Nephron progenitor cell (in vitro differentiated cells): ENCODE measurements at places on chromosomes 5 and 9.

GRCh38 chr9:117387422-117387821, 27.4 kb downstream of the ASTN2 start:
- DNase-seq: no peak

DNA sequence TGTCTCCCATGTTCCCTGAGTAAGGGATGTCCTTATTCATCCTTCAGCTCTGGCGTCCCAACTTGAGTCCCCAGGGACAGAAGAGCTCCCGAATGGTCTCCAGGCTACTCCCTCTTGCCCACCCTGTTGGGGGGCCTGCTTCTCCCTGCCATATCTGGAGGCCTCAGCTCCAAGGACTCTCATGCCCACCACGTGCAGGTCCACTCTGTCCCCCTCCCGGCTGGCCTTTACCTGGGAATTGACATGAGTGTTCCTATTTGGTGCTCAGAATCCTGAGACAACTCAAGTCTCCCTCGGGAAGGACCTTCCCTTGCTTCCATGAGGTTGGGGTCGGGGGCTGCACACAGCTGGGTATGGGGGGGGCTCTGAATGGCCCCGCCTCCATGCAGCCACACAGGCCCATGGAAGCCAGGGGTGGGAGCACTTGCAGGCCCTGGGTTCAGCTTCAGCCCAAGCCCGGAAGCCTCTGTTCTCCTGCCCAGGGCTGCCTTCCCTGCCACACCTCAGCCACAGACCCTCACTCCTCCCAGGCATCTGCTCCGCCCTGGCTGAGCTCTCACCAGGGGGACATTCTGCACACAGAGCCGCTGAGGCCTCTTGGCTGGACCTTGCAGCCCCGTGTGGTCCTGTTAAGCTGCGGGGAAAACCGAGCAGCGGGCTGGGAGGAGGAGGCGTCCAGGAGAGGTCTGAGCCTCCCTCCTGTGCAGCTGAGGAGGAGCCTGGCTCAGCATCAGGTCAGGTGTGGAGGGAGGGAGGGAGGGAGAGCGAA, 121.9 kb downstream of the PHF2 start:
- DNase-seq: no peak

- no peak for DNase-seq
These were observed 334.0 kb downstream of the ARHGEF28 start for GRCh38 chr5:73960023-73960422.

GRCh38 chr9:134982311-134982710, 64.6 kb upstream of the FCN1 start:
- no peak for DNase-seq

DNA sequence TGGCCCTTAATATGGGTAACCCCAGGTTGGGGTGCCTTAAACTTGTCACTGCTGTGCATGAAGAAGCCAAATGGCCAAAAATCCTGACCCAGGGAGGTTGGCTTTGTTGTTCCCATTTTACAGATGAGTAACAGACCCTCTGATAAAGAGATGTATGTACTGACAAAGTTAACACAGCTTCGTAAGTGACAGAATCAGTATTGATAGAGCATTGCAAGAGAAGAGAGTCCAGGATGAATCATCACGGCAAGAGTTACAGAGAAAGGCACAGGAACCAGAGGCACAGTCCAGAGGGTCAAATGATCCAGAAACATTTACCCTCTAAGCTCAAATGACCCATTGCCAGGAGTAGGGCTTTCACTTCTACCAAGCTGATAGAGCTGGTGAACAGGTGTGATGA, 103.8 kb upstream of the SMC2 start:
- no peak for DNase-seq

- DNase-seq: no peak
These were observed 535.3 kb downstream of the EFNA5 start for GRCh38 chr5:107135391-107135790.

DNA sequence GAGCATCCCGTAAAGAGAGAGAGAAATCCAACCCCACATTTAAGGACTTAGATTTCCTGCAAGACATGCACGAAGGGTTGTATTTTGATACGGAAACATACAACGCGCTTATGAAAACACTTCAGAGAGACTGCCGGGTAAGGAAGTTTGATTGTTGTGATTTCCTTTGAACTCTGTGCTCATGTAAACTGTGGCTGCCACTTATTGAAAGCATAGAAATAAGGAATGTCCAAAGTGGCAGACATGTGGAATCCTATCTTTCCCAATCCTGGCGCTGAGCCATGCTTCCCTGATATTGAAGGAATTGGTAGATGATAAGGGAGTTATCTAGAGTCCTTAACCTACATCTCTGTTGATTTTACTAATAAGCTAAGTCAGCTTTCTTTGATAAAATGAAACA, 119.4 kb downstream of the PRKACG start:
- no peak for DNase-seq

DNA sequence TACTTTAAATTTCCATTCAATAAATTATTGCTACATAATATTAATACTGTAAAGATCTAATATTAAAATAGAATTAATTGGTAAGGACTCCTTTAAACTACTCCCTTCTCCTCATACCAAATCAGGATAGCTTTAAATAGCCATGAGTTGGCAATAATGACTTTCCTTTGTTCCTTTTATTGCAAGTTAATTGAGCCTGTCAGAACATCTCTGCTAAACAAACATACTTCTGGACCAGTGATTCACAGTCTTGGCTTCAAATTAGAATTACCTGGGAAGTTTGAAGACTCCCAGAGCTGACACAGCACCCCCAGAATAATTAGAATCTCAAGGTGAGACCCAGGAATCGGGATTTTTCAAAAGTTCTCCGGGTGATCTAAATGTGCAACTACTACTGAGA, 18.7 kb downstream of the C5orf58 start:
- DNase-seq: no peak

DNA sequence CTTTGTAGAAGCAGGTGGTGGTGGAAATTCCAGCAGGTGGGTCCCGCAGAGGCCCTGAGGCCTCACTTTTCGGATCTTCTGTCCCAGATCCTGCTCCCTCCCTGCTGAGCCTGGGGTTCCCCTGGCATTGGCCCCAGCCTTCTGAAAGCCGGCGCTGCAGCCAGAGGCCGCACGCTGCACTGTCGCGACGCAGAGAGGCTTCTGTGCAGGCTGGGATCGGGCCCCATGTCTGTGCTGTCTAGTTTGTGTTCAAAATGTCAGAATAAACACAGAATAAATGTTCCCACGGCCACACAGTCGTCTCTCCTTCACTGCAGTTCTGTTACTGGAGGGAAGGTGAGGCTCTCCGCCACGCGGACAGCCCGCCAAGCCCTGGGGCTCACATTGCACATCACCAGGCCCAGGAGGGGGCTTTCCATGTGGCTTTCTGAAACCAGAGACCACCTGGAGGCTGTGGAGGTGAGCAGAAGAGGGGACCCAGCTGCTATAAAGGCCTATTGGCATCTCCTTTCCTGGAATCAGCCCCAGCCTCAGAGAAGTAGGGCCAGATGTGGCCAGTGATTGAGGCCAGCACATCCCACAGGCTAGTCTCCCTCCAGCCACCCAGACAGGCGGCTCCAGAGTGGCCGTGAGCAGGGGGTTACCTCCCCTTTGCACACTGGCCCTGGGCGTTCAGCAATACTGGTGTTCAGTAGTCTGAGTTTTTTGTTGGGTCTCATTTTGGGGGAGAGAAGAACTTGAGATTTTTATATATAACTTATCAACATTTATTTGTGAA, 46.5 kb downstream of the USP20 start:
- no peak for DNase-seq

GRCh38 chr9:133901184-133901835, 90.8 kb downstream of the VAV2 start:
- no peak for DNase-seq

- DNase-seq: no peak
These were observed 429.5 kb downstream of the TLE1 start for GRCh38 chr9:81259896-81260295.

DNA sequence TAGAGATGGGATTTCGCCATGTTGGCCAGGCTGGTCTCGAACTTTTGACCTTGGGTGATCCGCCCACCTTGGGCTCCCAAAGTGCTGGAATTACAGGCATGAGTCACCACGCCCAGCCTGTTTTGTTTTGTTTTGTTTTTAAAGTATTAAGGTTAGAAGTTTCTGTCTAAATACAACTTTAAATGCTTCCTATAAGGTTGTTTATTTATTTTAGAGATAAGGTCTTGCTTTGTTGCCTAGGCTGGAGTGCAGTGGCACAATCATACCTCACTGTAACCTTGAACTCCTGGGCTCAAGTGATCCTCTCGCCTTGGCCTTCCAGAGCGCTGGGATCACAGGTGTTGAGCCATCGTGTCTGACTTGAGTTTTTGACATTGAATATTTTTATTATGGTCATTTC, 11.4 kb downstream of the MRRF start:
- no peak for DNase-seq

GRCh38 chr5:140249536-140249935, 53.4 kb downstream of the PFDN1 start:
- no peak for DNase-seq

- no peak for DNase-seq
These were observed 19.5 kb downstream of the CXXC5 start for GRCh38 chr5:139667730-139668063.

GRCh38 chr5:164051745-164052144, 546.3 kb downstream of the MAT2B start:
- no peak for DNase-seq

DNA sequence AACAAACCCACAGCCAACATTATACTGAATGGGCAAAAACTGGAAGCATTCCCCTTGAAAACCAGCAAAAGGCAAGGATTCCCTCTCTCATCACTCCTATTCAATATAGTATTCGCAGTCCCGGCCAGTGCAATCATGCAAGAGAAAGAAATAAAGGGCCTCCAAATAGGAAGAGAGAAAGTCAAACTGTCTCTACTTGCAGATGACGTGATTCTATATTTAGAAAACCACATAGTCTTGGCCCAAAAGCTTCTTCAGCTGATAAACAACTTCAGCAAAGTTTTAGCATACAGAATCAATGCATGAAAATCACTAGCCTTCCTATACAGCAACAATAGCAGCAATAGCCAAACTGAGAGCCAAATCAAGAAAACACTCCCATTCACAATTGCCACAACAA, 333.7 kb upstream of the EDIL3 start:
- DNase-seq: no peak

- DNase-seq: no peak
These were observed 599 bp downstream of the KIAA1191 start for GRCh38 chr5:176360894-176361436.

- no peak for DNase-seq
These were observed 21.7 kb upstream of the SPINK7 start for GRCh38 chr5:148290271-148291195.

- DNase-seq: peak; percentile 70
These were observed 60.6 kb upstream of the ZFR start for GRCh38 chr5:32504989-32505596.

DNA sequence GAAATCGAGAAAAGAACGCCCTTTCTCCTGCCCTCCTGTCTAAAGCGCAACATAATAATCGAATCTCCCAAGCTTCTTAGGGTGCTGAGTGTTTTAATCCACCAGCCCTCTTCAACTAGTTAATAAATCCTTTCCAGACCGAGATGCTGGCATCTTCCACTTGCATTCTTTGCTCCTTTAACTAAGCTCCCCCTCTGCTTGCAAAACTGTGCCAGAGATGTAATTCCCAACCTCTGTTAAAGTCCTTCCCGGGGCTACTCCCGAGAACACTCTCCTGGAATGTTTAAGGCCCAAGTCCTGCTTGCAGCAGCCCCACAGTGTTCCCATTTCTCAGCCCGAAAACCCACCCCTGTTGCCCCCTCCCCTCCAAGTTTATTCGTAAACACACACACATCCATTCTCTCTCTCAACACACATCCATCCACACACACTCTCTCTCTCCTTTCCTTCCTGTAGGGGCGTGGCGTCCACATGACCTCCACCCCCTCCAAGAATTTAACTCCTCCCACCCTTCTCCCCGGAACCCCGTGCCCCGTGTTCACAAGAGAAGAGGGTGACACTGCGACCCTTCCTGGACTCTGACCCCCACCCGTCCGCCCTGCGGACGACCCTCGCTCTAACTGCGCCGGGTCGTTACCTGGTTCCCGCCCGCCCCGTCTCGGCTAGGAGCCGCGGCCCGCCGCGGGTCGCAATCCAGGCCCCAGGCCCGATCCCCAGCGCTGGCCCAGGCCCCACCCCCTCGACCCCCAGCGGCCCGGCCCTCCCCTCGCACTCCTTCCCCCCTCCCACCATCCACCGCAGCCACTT, 7.0 kb upstream of the MGAT1 start:
- DNase-seq: peak; percentile 93

DNA sequence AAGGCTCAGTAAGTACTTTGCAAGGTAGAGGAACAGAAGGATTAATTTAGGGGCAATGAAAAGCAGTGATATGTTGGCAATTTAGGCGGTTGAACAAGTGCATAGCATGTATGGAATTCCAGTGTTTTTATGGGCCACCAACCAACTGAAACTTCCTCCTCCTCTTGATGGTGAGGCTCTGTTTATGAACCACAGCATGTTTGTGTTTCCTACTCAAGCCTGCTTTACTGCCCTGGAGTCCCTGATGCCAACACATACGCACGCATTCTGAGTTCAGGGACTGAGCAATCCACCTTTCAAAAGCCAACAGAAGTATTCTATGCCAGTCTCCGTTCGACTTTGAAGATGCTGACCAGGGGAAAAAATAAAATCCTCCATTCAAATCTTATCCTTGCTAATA, 417.5 kb downstream of the EFNA5 start:
- no peak for DNase-seq

GRCh38 chr9:83620841-83621636, 1.9 kb upstream of the IDNK start:
- DNase-seq: peak; percentile 35

- no peak for DNase-seq
These were observed 4.3 kb downstream of the PCDH1 start for GRCh38 chr5:141873933-141874261.

- DNase-seq: no peak
These were observed 5.4 kb downstream of the NFIL3 start for GRCh38 chr9:91418215-91418610.

GRCh38 chr5:26482810-26483375, 555.5 kb downstream of the CDH9 start:
- DNase-seq: peak; percentile 38

- no peak for DNase-seq
These were observed 164.4 kb downstream of the TLR4 start for GRCh38 chr9:117868594-117868993.

DNA sequence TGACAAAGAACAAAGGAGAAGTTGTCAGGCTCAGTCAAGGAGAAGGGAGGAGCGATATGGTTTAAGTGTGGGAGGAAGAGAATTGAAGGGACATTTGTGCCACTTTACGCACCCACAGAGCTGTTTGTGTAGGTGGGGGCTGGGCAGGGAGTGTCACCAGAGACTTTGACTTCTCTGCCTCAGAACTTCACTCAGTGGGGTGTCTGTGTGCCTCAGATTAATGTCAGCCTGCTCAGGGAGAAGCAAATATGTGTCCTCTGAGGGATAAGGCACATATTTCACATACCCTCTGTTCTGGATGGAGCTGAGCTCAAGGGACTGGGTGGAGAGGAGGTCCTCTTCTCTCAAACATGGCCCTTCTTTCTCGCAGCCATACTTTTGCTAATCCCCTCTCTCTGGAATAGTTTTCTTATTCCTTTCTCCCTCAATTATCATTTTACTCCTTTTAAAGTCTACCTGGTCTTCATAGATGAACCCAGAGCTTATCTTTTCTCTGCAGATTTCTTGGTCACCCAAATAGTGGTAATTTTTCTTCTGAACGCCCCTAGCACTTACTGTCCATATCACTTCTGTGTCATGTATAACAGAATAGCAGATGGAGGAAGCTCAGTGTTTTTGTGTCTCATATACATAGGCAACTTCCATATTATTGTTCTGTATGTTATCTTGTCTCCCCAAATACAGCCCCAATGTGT, 77.0 kb downstream of the IQGAP2 start:
- DNase-seq: no peak

- DNase-seq: no peak
These were observed 115.7 kb upstream of the EPB41L4A start for GRCh38 chr5:112534611-112535255.
